SHP77 treated with DMSO at 0.1 percent for 48 hours (cell line): ENCODE measurements at places on chromosomes 13 and 19.

DNA sequence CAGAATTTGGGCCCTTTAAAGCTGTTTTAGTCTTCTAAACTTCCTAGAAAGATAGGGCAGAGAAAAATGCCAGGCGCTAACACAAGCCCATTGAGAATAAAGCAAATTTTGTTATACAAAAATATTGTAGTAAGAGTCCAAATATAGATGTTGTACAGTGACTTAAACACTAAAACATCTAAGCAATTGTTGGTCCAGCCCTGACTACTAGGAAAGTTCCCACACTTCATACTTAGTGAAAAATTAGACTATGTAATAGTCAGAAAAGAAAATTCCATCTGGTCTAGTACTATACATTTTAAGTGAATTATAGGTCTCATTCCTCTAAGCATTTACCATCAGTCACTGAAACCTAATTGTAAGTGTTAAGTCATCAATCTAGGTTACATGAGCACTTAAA is 1518.3 kb upstream of the SLC10A2 start:
- DNase-seq: no peak

DNA sequence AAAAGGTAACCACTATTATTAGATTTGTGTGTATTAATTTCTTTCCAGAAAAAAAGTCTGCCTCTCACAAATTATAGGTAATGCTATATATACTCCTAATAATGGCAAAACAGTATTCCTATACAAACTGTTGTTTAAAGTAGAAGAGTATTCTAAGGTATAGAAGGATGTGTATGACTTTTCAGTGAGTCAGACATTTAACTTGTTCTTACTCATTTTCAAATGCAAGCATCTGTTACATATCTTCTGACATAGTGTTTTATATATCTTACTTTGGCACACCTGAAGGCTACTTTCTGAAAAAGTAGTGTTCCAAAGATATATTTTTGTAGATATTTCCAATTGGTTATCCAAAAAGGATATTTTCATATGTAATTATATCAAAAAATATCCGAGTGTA is 3.5 kb upstream of the SLITRK5 start:
- DNase-seq: no peak

DNA sequence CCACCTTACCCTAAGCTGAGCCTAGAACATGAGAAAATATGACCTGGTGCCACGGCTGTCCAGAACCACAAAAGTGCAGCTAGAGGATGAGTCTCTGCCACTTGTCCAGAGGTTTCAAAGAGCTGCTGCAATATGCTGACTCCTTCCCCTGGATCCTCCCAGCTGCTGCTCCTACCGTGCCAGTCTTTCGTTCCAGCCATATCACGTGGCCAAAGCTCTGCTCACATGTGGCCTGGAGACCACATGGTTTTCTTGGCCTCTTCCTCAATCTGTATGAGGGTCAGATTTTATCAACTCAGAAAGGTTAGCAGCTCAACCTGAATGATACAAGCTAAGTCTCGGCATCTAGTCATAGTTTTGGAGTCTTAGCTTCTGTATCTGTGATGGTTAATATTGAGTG is 3.2 kb upstream of the SACS start:
- no peak for DNase-seq

DNA sequence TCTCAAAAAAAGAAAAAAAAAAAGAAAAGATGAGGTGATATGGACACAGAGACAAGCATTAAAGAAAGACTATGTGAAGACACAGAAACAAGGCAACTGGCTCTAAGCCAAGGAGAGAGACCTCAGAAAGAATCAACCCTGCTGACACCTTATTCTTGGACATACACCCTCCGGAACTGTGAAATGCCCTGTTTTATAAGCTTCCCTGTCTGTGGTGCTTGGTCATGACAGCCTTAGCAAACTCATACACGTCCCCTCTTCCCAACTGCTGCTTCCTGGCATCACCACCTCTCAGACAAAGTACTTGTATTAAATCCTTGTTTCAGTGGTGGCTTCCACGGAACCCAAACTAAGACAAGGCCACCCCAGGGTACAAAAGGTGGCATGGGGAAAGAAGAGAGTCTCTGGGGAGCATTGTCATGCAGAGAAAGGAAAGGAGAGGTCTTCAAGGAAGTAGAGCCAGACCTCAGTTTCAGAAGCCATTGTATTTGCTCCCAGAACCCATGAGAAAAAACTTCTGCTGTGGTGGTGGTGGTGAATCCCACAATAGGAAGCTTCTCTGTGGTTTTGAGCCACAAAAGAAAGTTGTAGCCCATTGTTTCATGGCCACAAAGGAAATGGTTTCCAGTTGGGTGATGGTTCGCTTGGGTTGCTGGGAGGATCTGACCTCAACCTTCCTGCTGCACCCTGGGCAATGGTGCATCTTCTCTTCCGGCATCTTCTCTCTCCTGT is 16.3 kb upstream of the TSPAN16 start:
- DNase-seq: no peak

GRCh38 chr19:4557144-4557970 is 2.1 kb downstream of the SEMA6B start:
- DNase-seq: no peak

DNA sequence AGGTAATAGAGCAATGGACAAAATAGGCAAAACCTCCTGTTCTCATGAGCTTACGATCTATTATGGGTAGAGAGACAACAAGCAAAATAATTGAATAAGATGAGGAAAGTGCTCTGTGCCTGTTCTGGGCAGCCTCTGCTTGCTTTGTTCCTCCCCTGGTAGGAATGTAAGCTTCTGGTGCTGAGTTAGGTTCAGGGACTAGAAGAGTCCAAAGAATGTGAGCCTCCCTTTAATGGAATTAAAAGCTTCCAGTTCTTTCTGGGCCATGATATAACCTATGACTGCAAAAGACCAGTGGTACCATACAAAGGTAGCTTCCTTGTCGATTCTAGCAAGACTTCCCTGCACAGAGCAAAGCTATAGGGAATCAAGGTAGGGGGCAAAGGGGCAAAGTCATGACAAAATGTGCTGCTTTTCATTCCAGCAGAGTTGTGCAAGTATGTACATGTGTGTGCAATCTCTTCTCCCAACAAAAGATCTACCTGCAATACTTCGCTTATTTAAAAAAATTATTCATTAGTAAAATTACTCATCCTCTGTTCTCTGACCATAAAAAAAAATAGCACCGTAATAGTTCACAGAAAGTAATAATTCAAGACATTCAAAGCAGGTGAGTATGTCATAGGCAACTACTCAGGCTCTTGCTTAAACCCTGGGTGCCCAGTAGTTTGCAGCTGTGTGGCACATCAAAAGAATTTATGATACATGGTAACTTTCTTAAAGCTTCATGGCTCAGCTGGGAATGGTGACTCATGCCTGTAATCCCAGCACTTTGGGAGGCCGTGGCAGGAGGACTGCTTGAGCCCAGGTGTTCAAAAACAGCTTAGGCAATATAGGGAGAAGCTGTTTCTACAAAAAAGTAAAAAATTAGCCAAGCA is 21.4 kb downstream of the ACOD1 start:
- no peak for DNase-seq

- no peak for DNase-seq
Observed at GRCh38 chr19:29843180-29844051, 31.6 kb downstream of the CCNE1 start.

GRCh38 chr13:36337938-36338641 is 8.1 kb downstream of the SPART start:
- no peak for DNase-seq

- DNase-seq: no peak
Observed at GRCh38 chr19:3096267-3096901, 2.2 kb downstream of the GNA11 start.

GRCh38 chr19:1283207-1283916 is 2.3 kb upstream of the EFNA2 start:
- DNase-seq: no peak

DNA sequence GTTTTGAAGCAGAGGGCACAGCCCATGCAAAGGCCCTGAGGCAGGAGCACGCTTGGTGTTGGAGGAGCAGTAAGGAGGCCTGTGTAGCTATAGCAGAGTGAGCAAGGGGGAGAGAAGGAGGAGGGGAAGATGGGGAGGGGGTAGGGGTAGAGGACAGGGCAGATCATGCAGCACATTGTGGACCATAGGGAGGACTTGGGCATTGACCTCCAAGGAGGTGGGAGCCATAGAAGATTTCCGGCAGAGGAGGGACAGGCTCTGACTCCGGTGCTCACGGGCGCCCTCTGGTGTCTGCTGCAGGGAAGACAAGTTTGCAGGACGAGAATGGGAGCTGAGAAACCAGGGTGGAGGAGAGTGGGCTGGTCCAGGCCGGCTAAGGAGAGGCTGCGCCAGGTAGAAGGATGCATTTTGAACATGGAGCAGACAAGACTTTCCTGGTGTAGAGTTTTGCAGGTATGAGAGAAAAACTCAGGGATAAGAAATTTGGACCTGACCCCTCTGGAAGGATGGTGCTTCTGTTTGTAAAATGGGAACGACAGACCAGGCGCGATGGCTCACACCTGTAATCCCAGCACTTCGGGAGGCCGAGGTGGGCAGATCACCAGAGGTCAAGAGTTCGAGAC is 13.7 kb upstream of the CREB3L3 start:
- DNase-seq: peak; percentile 1

- DNase-seq: no peak
Observed at GRCh38 chr13:27132538-27132937, 39.1 kb downstream of the USP12 start.

DNA sequence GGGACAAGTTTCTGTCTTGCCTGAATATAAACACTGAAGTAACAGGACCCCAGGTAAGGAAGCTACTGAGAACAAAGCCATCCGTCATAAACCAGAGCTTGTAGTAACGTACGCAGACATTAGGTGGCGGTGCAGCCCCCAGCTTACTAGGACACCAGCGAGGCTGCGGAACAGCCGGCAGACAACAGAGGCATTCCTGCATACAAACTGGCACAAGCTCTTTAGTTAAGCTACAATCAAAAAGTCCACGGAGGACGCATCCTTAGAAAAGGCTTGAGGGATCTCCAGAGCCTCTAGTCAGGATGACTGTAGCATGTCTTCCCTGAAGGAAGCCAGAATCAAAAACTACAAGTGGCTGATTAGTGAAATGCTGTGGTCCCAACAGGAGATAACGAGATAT is 26.2 kb downstream of the ZNF160 start:
- DNase-seq: no peak

DNA sequence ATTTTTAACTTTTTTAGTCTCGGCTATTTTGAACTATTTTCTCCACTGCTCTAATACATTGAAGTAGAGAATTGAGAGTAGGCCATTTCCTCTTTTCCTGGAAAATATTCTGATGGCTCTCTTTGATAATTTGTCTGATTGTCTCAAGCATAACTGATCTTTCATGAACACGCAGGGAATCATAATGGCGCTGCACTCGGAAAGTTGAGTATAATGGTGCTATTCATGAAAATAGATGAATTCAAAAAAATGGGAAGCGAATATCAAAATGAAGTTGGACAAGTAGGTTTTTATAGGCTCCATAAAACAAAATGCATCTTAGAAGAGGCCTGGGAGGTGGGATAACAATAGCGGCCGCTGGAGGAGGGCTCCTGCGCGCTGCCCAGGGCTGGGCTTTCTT is 29.0 kb downstream of the COL4A2 start:
- no peak for DNase-seq

DNA sequence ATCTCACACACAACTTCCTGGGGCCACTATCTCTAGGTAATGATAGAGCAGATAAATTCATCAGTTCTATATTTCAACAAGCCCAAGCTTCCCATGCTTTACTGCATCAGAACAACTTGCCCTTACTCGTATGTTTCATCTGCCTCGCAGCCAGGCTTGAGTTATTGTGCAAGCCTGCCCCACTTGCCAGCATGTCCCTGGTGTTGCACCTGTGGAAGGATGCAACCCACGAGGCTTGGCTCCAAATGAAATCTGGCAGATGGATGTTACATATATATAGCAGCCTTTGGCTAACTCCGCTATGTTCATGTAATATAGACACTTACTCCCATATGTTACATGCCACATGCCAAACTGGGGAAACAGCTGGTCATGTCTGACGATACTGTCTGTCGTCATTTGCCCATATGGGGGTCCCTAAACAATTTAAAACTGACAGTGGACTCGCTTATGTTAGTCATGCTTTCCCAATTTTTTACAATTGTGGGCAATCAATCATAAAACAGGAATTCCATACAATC is 6.2 kb downstream of the ERVK3-1 start:
- DNase-seq: no peak

GRCh38 chr19:57016076-57016475 is 103.7 kb upstream of the USP29 start:
- no peak for DNase-seq

DNA sequence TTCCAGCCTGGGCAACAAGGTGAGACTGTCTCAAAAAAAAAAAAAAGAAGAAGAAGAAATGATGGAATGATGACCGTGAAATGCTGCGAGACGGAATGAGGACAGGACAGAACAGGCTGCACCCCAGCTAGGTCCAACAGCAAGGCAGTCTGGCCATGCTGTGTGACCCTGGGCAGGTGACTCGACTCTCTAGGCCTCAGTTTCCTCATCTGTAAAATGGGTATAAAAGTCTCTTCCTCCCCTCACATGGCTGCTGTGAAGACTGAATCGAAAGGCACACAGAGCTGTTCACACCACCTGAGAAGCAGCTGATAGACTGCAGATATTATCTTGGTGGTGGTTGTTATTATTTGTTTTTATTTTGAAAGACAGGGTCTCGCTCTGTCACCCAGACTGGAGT is 22.3 kb downstream of the PTPRS start:
- DNase-seq: no peak
